ENCODE measurements at places on chromosomes 7 and 10.

DNA sequence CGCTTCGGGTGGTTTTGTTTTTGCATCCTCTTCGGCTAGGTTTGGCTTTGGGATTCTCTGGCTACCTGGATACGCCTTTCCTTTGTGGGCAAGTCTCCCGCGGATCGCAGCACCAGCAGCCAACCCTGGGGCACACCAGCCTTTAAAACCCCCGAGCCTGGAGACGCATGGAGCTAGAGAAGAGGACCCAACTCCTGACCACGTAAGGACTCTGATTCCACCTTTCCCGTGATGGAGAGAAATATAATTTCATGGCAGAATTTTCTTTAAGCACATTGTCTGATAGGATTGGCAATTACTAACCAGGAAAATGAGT, 535.4 kb upstream of the GALNT17 start:
- no peak for DNase-seq

DNA sequence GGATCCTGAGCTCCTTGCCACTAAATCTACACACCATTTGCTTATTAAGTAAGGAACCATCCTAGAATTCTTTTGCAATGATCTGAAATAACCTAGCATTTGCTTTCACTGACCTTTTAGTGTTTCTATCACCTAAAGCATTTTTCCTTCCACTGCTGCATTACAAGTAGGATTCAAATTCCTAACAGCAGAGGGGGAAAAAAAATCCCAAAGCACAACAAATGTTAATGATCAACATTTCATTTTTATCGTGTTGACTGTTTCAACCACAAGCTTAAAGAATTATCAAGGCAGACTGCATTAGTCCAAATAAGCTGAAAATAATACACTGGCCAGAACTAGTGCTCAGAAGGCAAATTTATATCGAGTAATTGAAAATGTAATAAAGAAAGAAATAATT, 174.7 kb upstream of the TCF7L2 start:
- no peak for DNase-seq

- DNase-seq: no peak
Observed at GRCh38 chr10:5665373-5666007, 905 bp downstream of the ASB13 start.

- DNase-seq: no peak
Observed at GRCh38 chr7:117045927-117046710, 92.8 kb downstream of the ST7 start.

- no peak for DNase-seq
Observed at GRCh38 chr10:76086170-76086760, 654.8 kb downstream of the LRMDA start.

GRCh38 chr7:157498657-157499056, 161.9 kb downstream of the DNAJB6 start:
- DNase-seq: no peak

DNA sequence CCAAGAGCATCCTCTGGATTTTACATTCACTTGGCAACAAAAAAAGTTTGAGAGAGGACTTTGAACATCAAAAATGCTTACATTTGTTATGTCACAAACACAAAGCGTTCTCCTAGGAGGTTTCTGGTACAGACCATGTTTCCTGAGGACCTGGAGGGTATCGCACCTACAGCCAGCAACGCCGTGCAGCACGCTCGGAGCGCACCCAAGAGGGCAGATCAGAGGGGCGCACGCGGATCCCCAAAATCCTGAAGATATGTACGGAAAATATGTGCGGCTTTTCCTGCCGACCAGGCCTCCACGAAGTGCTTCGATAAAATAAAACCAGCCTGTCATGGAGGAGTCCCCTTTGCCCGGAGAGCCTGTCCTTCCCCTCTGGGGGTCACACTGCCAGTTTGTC, 454.9 kb downstream of the DNAJB6 start:
- DNase-seq: no peak

DNA sequence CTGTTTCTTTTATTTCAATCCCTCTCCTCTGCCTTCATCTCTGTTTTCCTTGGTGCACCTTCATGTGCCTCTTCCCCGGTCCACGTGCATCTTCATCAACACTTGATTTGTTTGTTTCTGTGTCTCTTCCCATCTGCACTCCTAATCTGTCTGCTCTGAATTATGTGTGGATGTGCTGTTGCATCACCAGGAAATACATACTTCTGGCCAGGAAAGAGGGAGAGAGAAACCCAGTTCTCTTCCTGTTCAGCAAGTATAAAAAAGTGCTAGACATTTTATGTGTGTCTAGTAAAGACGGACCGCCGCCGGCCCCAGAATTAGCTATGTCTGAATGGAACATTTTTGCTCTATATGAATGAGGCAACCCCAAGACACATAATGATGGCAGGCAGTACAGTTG, 93.8 kb downstream of the CALD1 start:
- no peak for DNase-seq

DNA sequence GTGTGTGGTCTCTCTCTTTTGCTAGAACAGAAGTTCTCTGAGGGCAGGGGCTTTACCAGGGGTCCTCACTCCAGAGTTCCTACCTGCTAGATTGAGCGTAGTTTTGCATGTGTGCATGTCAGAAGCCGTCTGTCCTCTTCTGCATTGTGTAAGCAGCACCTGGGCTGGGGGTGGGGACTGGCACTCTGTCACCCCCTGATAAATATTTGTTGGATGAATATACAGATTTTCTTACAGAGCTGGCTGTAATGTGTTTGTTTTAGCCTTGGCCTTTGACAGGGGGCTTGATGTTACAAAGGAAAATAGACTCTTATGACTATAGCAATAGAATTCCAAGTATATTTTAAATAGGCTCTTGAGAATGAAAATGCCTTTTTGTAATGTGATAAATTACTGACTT, 46.6 kb downstream of the WDR37 start:
- DNase-seq: no peak

DNA sequence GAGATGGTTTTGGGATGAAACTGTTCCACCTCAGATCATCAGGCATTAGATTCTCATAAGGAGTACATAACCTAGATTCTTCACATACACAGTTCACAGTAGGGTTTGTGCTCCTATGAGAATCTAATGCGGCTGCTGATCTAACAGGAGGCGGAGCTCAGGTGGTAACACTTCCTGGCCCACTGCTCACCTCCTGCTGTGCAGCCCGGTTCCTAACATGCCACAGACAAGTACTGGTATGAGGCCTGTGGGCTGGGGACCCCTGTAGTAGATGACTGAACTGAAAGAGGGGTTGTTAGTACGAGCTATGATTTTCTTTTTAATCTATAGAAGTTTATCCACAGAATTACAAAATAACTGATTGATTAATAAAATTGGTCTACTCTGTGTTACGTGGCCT, 48.1 kb downstream of the DGKB start:
- no peak for DNase-seq

GRCh38 chr7:49803812-49804211, 30.4 kb downstream of the VWC2 start:
- no peak for DNase-seq

DNA sequence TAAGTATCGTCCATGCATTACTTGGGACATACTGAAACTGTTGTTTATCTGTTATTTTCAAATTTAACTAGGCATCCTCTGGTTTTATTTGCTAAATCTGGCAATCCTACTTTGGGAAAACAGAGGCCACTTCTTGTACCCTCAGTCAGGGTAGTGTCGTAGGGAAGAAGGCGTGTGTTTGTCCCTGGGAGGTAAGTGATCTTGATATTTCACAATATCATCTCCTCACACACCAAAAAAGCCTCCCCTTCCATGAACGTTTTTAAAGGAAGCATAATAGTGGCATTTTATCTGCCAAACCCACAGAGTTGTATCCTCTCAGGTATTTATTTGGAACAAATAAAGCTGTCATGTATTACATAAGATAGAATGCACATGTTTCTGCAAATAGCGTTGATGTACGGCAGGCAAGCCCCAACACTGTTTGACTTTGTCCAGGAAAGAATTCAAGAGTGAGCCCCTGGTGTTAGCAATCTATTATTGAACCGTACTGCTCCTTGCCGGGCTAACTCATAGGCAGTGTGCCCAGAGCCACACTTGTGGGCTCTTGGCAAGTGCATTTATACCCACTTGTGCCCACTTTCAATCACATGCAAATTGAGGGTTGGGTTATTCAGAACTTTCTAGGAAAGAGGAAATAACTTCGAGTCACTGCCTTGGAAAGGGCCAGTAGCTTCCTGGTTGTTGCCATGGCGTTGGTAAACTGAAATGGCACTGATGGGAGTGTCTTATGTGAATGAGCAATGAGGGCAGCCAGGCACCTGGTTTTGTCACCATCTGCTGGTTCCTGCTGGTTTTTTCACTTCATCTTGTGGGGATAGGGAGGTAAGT, 266.0 kb downstream of the USP6NL start:
- DNase-seq: peak; percentile 10

- no peak for DNase-seq
Observed at GRCh38 chr10:132526676-132527075, 10.9 kb upstream of the INPP5A start.

DNA sequence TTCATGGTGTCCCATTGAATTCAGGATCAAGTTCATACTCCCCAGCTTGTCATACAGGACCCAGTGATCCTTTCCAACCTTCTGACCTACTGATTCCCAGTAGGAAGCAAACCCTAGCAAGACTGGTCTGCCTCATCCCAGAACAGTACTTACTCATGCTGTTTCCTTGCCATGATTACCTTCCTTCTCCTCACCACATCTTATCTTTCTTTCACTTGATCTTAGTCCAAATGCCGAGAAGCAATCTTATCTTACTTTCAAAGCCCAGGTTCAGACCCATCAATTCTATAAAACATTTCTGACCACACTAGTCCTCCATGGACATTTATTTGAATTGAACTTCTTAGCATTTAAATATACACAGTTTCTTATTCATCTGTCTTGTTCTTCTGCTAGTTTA, 26.6 kb upstream of the ATRNL1 start:
- DNase-seq: no peak

GRCh38 chr7:50851451-50851850, 68.8 kb upstream of the GRB10 start:
- DNase-seq: no peak

DNA sequence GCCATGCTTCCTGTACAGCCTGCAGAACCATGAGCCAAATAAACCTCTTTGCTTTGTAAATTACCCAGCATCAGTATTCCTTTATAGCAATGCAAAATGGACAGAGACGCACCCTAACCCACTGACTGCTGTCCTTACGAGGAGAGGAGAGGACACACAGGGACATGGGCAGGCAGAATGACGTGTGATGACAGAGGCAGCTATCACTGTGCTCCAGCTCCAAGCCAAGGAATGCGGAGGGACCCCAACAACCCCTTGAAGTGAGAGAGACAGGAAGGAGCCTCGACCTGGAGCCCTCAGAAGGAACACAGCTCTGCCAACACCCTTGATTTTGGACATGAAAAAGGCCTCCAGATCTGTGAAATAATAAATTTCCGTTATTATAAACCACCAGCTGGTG, 46.6 kb upstream of the EBF3 start:
- DNase-seq: no peak

GRCh38 chr10:89210794-89211425, 3.8 kb upstream of the CH25H start:
- DNase-seq: no peak

DNA sequence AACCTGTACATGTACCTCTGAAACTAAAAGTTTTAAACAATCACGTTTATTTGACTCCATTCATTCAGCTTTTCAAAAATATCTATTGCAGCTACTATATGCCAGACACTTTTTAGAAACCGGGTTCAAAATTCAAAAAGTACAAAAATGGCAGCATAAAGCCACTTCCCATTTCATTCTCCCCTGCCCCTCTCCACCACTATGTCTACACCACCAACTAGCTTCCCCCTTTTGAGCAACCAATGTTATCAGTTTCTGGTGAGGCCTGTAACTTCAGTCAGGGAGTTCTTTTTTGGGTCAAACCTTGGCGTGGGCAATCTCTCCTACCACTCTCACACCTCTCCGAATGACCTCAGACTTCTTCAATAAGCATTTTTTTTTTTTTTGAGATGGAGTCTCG, 11.5 kb upstream of the HHEX start:
- no peak for DNase-seq

GRCh38 chr7:44158096-44158872, 17.2 kb upstream of the MYL7 start:
- no peak for DNase-seq

DNA sequence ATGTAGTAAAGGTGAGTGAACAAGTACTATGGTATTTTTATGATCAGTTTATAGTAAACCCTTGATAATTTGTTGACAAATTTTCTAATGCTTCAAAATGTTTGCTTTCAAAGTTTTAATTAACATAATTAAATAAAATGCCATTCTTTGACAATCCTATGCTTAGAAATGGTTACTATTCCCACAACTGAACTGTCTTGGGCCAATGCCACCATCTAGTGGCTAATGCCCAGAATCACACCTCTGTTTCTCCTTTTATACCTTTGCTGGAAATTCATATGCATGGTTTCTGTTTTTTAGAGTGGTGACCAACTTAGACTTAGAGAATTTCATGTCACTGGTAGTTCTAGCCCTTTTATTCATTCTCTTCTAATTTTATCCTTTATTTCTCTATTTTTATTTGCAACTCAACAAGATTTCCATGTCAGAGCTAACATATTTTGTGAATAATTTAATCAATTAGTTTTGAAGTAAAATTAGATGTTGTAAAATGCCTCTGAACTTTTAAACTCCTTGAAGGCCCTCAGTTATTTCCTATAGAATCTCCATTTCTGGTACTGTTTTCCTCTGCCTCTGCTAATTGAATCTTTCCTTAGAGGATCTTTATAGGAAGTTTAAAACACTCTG, 31.1 kb downstream of the PCGF5 start:
- peak; percentile 68 for DNase-seq

- no peak for DNase-seq
Observed at GRCh38 chr7:90668992-90669391, 72.9 kb downstream of the CDK14 start.

GRCh38 chr10:1278306-1278705, 222.1 kb downstream of the WDR37 start:
- DNase-seq: no peak

DNA sequence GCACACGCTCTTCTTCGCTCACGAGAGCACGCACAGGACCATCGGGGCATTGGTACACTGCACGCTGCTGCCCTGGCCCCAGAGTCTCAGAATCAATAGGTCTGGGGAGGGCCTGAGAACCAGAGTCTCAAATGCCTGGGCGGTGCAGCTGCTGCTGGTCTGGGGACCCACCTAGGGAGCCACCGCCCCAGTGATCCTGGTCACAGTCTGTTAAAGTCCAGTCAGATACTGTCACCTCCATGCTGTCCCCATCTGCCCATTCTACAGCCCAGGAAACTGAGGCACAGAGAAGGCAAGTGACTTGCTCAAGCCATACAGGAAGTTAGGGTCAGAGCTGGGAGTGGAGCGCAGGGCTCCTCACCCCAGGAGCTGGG, 38.0 kb downstream of the ZCCHC24 start:
- no peak for DNase-seq

DNA sequence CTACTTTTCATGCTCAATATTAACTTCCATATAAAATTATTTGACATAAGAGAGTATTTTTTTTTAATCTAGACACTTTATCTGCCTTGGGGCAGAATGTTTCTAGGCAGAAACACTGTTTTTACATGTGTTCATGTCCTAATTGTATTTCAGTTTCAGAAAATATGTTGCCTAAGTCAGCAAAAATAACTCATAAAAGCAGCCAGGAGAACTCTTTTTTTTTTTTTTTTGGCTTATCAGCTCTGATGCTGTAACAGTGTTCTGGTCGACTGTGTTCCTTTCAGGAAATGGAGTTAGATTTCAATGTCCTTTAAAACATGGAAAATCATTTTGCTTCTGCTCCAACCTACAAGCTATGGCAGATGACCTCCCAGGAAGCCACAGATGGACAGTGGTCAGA, 63.2 kb upstream of the OPALIN start:
- no peak for DNase-seq
